ENCODE measurements at places on chromosomes 2 and 18.

DNA sequence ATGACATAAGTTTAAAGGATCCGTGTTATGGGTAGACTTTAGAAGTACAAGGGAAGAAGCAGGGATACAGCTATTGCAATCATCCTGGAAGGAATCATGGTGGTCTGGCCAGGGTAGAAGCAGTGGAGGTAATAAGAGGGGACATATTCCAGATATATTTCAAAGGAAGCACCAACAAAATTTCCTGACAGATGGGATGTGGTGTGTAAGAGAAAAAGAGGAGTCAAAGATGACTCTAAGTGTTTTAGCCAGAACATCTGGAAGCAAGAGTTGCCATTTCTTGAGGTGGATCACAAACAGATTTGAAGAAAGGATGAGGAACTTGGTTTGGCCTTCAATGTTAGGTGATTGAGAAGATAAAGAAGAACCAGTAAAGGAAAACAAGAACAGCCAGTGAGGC is 133.1 kb upstream of the CTAGE1 start:
- no peak for DNase-seq

DNA sequence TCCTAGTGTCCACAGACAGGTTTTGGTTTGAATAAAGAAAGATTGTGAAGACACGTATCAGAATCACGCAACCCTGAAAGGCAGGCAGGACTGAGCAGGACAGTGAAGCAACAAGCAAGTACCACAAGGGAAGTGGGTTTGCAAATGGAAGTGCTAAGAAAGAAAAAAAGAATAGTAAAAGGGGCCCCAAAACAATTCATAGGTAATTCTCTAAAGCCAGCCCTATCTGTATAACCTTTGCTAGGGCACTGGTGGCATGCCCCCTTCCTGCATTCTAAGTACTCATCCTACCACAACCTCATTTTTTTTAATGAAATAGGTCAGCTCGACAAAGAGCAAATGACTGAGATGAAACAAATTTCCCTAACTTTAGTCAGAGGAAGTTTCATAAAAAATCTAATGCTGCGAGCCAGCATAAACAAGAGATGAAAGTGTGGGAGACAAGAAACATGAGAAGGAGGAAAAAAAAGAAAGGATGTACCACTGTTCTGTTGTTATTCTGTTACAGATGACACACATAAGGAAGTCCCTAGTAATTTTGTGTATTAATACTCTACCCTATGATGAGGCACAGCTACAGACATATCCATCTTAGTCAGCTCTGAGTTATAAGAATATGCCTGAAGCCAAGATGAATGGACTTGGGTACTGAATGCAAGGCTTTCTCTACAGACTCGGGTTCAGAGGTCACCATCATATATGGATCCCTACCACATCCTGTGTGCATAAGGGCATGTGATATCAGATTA is 32.2 kb downstream of the IKZF2 start:
- peak; percentile 20 for DNase-seq

GRCh38 chr2:149741646-149742045 is 154.1 kb upstream of the MMADHC start:
- no peak for DNase-seq

- DNase-seq, result no peak
Observed at GRCh38 chr2:118128826-118129225, 40.6 kb downstream of the INSIG2 start.

DNA sequence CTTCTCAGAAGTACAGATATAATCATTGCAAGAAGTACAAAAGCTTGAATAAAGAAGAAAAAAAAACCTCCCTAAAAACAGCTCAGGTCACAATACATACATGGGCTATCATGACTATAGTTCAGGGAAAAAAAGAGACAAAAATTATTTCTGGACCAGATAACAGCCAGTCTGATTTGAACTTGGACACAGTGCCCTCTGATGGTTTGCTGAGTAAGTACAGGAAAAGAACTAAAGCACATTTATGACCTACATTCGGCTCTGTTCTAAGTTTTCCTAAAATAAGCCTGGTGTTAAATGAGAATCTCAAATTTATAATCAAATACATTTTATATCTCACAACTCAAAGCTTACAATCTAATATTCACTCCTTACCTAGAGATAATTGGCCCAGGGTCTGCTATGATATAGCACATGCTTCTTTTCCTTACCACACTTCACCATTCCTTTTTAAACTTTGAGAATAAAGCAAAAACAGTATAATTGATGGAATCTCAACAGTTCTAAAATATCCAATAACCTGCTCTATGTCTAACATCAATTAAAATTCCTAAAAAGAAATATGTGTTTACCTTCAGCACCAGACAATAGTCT is 81.1 kb downstream of the RAPH1 start:
- DNase-seq, result peak; percentile 50

GRCh38 chr2:101899265-101899664 is 92.5 kb upstream of the IL1R2 start:
- no peak for DNase-seq

DNA sequence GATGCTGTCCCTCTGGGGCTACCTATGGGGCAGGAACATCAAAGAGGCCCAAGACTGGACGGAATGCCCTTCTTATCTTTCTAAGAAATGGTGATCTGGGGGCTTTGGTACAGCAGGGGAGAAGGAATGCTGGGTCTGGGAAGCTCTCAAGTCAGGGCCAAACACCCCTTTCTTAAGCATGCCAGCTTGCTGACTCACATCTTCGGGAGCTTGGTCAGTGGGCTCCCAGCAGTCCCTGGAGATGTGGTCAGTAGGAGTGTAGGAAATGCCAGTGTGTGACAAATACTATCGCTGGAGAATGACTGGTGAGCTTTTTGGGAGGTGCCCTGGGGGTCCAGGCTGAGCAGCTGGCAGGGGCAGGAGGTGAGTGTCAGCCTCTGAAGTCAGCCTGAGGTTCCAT is 105.0 kb upstream of the CDC42EP3 start:
- no peak for DNase-seq

GRCh38 chr2:56266761-56267414 is 83.1 kb downstream of the CCDC85A start:
- DNase-seq, result no peak

GRCh38 chr2:226916669-226917068 is 80.8 kb downstream of the RHBDD1 start:
- no peak for DNase-seq

DNA sequence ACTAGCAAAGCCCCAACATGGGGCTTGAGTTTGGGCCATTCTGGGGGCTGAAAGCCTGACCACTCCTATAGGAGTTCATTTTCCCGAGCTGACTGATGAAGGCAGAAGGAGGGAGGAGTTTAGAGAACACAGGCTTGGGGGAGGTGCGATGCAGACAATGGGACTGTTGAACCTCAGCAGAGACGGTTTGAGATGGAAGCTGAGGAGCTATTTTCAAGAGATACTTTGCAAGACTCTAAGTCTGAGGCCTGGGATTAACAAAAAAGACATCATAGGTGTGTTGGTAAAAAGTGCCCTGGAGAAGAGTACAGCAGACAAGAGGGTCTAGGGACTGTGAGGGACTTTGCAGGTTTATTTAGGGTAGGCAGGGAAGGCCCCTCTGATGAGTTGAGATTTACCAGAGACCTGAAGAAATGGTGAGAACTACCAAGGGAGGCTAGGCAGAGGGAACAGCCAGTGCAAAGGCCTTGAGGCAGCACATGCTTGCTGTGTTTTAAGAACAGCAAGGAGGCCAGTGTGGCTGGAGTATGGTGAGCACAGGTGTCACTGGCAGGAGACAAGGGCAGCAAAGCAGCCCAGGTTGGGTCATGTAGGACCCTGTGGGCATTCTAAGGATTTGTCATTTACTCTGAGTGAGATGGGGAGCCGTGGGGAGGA is 31.6 kb downstream of the PCBP1 start:
- DNase-seq, result peak; percentile 17

DNA sequence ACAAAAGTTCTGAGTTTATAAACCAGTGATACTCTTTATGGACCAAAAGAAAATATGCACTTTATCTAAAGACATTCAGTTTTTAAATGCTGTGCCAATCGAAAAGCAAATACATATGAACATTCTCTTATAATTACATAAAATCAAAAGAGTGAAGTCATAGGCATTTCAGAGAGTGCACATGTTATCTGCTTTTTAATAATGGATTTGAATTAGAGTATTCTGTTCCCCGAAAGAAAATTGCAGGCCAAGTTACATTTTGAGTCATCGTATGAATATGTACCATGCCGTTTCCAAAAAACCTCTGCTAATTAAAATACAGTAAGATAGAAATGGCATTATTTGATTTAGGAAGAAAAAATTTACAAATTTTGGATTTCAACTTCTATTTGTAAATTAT is 565.7 kb downstream of the ZEB2 start:
- no peak for DNase-seq

- DNase-seq, result no peak
Observed at GRCh38 chr2:238216651-238217184, 13.2 kb upstream of the ILKAP start.

DNA sequence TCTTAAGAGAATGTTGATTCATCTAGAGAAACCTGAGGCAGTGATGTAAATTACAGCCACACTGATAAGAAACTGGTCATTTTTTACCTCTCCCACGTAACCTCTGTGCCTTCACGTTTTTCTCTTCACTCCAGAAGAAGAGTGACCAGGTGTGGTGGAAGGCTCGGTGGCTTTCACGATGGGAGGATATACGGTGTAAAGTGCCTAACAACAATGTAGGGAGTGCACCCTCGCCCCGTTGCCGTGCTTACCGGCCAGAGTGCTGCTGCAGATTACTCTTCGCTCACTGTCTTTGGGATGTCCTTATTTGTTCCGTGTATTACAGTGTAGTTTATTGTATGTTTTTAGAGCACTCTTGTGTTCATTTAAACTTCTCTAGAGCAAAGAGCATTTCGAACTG is 46.5 kb downstream of the NCK2 start:
- no peak for DNase-seq

GRCh38 chr2:149781263-149781808 is 193.8 kb upstream of the MMADHC start:
- DNase-seq, result no peak

DNA sequence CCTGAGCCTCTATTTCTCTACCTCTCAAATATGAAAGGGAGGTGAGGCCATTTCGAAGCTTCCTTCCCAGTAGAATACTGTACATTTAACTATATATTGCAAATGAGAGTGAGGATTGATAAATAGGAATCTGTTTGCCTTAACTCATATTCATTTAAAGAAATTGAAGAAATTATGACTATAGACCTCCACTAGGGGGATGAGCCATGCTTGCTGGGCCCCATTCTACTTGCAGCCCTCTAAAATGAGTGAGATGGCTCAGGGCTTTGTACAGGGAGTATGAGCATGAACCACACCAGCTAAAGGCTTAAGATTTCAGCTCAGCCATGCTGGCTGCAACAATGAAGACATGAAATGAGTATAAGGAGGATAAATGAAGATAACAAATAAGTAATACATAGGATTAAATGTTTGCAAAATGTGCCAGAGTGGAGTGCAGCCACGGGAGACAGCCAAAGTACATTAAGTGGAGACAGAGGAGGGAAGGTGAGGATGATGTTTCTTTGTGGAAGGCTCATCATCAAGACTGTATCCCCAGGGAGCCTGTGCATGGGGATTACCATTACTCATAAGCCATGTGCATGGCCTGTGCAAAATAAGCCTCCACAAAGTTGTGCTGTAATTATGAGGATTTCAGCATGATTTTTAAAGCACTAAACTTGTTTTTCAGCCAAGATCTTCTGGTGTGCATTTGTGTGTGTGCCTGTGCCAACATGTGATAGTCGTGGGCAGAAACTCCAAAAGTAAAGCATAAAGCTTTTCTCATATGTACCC is 300.8 kb downstream of the CNTNAP5 start:
- no peak for DNase-seq

DNA sequence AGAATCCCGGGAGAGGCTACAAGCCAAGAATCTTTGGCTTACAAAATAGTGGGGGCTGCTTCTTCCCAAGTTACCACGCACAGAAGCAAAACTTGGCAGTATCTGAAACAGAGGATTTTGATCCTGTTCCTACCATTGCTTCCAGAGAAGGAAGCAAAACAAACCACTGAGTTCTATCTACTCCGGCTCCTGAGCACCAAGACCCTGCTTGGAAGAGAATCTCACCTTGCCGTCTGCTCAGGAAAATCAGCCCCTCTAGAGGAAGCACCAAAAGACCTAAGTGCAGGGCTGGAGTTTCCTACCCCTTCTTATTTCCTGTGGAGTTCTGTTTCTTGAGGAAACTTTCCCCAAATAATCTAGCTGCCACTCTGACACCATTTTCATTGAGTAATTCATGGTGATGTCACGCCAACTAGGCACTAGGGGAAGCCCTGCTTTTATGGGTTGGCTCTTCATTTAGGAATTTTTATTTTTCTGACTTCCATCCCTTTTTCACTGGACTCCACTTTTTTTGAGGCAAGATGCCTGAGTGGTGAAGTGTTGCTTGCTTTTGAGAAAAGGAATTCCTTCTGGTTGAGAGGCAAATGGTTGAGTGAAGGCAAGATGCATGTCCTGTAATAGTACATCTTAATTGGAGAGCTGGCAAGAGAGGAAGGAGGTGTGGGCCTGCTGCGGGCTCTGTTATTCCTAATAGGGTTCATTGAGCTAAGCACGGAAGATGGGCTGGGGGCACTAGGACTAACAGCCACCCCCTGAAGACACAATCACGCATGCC is 36.8 kb upstream of the EML4 start:
- no peak for DNase-seq
